Lower leg skin (tissue), 4 donors: ENCODE measurements at places on chromosomes 12 and 14. TPM values are rescaled to one million over a fixed set of nuclear protein-coding genes. Genes with fewer than 3 reads are reported as not detected.

- peak; percentile 89 for DNase-seq
Observed at GRCh38 chr14:100067971-100068959, 3.0 kb downstream of the EVL start.

GRCh38 chr12:56718636-56719035, 6.5 kb downstream of the NACA start:
- DNase-seq = no peak

DNA sequence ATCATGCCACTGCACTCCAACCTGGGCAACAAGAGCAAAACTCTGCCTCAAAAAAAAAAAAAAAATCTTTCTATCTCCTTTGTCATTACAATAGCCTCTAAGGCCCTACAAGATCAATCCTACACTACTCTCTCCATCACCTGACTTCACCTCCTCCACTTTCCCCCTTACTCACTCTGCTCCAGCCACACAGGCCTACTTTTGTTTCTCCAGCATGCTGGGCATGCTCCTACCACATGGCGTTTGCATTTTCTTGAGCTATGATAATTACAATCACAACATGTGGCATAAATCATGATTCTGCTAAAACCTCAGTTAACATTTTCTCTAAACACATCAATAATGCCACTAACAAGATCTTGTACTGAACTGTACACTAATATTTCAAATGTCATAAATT, 7.8 kb downstream of the PPP1R13B start:
- DNase-seq = no peak

DNA sequence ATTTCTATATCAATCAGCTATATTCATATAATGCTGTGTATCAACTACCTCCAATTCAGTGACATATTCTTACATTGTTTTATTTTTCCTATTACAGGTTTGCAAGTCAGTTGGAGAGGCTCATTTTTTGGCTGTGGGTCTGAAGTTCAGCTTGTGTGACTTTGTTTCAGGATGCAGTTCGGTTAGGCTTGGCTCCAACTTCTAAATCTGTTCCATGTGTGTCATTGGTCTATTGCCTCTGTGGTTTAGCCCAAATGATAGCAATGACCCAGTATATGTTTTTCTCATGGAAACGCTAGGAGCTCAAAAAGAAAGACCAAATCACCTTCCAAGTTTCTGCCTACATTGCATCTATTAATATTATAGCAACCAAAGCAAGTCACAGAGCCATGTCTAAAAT, 848.6 kb upstream of the LRFN5 start:
- DNase-seq = no peak

DNA sequence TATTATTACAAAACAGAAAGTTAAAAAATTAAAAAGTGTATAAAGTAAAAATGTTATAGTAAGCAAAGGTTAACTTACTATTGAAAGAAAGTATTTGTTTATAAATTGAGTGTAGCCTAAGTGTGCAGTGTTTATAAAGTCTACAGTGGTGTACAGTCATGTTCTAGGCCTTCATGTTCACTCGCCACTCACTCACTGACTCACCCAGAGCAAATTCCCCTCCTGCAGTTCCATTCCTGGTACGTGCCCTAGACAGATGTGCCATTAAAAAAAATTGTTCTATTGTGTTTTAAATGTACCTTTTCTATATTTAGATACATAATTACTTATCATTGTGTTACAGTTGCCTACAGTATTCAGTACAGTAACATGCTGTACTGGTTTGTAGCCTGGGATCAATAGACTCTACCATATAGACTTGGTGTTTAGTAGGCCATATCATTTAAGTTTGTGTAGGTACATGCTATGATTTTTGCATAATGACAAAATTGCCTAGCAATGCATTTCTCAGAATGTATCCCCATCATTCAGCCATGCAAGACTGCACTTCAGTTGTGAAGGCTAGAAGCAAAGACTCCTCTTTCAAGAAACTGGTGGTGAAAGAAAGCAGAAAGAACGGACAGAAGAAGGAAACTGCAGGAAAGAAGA, 100.6 kb downstream of the DACT1 start:
- DNase-seq = no peak

DNA sequence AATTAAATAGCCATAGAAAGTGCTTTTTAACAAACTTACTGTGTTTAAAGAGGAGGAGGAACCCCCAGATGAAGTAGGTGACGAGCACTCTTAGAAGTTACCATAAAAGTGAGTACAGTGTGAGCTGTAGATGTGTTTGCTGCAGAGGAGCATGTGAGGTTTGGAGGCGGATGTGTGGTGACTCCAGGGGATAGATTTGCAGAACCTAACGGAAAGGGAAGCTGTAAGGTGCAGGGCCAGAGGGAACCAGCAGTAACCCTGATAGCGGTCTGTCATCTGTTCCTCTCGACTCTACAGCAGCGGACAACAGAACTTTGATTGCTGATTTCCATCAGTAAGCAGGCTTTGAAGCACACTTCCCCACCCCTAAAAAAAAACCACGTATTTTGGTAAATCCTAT, 5.2 kb downstream of the CALM1 start:
- DNase-seq = no peak

- no peak for DNase-seq
Observed at GRCh38 chr12:53169644-53170043, 10.9 kb upstream of the ZNF740 start.

DNA sequence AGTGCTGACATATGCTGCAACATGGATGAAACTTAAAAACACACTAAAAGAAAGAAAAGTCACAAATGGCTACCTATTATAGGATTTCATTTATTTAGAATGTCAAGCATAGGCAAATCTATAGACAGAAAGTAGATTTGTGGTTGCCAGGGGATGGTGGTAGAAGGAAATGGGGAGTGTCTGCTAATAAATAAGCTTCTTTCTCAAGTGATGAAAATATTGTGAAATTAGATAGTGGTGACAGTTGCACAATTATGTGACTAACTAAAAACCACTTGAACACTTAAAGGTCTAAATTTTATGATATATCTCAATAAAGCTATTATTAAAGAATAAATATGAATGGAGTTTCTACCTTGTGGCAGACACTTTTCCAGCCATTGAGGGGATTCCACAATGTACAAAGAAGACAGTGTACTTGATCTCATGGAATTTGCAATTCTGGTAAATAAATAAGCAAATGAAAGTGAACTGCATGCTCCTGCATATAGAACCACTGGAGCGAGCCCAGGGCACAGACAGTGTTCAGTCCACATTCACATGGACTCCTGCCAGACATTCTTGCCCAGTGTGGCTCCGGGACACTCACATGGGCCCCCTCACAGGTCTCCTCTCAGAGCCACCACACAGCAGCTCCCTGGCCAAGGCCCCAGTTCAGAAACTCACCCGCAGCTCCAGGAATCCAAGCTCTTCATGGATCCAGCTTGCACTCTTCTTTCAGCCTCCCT, 107.1 kb upstream of the ARID2 start:
- DNase-seq = no peak

DNA sequence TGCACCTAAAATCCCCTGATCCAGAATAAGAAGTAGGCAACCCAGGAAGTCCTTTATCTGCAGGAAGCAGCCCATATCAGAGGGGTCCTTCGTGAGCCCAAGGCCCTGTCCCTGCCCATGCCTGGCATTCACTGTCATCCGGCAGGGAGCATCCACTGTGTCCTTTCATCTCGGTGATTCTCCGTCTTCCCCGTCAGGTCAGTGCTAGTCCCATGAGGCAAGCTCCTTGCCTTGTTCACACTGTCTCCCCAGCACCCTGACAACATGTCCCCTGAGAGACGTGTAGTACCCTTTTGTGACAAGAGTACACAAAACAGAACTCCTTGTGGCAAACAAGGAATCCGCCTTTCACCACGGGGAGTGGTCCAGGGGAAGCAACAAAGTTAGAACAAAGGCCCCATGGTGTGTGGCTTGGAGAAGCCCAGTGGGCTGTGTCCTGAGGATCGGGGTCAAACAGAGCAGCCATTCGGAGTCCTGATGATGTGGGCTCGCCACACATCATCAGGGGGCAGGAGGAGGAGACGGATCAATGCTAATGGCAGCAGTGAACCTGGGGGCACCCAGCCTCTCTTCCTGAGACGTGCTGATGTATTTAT, 112.1 kb downstream of the DICER1 start:
- DNase-seq = no peak

- no peak for DNase-seq
Observed at GRCh38 chr12:28202374-28203130, 12.3 kb downstream of the CCDC91 start.

- DNase-seq = peak; percentile 21
Observed at GRCh38 chr14:67602076-67602475, 2.0 kb upstream of the PIGH start.

- DNase-seq = no peak
Observed at GRCh38 chr14:105392131-105393090, 5.9 kb upstream of the TEX22 start.

DNA sequence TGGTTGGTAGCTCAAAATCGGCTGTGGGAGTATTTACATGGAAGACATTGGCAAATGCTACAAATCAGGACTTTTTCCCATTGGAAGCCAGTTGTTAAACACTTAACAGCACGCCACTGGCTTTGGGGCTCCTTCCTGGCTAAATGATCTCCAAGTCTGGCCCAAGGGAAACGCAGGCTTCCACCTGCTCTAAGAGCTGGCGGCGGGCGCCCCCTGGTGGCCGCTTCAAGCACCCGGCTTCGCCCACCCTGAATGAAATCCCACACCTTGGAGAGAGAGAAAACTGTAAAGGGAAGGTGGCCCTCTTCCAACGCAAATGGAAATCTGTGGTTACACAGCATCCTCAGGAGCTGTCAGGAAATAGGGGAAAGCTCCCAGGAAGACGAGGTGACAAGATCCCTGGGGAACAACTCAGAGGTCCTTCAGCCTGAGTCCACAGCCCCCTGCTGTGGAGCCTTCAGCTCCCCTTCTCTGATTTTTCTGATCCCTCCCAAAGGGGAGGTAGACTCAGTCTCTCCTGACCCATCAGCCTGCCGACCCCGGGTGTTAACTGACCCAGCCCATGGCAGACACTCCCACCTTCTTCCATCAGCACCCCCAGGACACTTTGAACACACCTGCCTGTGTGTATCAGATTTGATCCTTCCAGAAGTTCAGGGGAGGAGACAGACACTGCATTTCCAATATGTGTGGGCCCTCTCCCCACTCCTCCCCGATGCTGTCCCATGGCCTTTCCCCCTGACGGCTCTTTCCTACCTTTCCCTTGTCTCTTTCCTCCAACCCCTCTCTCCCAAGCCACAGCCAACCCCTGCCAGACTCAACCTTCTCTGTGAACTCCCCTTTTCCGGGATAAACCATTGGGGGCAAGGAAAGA, 15.4 kb downstream of the SELPLG start:
- peak; percentile 96 for DNase-seq

DNA sequence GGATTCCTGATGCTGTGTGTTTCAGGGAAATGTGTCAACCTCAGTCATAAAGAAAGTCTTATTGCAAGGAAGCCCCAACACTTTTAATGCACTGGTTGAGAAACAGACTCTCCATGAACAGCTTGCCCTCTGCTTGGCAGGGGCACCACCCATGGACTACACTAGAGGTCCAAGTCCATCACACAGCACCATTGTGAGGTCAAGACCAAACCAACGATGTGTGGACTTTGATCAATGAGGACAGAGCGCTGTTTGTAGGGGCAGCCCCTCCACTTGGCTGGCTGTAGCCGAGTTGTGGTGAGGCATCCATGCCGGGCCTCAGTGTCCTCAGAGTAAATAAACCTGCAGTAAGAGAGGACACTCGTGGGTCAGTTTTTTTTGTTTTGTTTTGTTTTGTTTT, 29.8 kb downstream of the ZFYVE21 start:
- no peak for DNase-seq

The RDH12 gene
- total RNA-seq = 106 TPM

The HPD gene
- total RNA-seq = not detected

The NUBPL gene
- total RNA-seq = 9.2 TPM

The FOXM1 gene
- 1.4 TPM for total RNA-seq

The PTPRB gene
- total RNA-seq = 2.9 TPM
